ENCODE measurements at places on chromosomes 4 and X.

- DNase-seq: no peak
Measured at GRCh38 chr4:38233727-38234480, 273.7 kb downstream of the PTTG2 start.

DNA sequence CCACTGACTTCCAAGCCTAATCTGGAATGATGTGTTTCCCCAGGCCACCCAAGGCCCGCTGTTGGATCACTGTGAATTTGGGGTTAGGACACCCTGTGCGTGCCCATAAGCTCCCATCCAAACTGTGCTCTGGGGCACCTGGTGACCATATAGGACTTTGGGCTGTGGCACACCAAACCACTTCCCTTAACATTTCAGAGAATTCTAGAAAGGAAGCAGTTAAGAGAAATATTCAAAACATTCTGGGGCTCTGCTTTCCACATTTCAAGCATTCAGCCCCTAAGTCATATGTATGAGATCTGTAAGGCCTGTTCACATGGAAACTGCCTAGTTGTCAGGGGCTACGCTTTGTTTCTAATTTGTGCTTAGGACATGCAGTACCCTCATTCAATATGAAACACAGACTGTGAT lies 14.4 kb downstream of the VGLL1 start:
- DNase-seq: no peak

DNA sequence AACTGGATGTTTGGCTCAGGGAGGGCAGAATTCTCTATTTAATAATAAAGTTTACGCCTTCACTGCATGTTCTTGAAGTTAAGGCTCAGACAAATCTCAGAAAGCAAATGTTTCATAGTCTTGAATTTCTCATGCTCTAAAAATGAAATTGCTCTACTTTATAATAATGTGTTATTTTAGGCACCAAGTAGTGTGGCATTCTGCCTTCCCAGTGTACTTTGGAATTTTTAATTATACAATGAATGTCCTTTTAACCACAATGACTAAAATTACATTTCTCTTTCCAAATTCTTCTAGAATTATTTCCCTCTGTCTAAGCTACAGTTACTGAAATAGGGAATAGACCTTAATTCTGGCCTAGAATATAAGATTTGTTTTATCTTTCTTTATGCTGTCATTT lies 97.9 kb upstream of the PDE5A start:
- DNase-seq: no peak

DNA sequence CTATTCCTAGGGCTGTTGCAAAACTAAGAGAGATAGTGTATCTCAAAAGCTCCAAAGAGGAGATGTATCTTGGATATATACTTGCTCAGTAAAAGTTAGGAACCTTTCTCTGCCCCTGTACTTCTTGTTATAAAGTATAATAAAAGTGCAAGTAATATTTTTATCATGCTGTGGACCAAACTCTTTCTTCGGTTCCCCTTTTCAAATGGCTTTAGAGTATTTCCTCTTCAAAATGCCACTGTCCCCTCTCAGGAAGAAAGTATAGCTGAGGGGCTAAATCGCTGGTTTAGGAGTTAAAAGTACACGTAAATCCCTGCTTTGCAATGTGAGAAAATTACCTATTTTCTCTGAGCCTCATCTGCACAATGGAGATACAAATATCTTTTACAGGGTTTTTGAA lies 169.1 kb upstream of the FTHL17 start:
- no peak for DNase-seq

GRCh38 chrX:98357146-98357545 lies 1473.4 kb downstream of the RPA4 start:
- peak; percentile 53 for DNase-seq

DNA sequence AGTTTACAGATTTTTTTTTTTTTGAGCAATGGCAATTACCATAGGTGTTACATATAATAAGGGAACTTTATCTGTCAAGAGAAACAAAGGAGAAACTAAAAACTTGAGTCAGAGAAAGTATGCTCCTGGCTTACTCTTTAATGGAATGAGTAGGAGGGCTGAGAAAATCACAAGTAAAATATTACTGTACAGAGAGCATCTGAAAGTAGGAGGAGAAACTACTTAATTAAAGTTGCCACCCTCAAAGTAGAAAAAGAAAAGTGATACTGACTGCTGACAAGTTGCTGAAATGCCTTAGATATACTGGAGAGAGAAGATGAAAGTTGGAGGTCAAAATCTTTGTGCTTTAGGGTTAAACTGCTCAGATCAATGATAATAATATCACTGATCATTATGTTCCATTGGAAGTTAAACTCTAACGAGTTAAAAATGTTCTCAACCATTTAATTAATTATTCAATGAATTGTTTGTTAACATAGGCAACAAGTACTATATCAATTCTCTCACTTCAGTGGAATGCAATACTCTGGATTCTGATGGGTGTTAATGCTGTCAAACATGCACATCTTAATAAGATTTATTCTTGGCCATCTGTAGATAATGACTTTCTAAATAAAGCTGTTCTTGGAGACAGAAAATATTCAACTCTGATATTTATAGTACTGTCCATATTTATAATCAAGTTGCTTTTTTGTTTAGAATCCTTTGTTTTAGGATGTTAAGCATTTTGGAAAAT lies 61.2 kb upstream of the CAMK2D start:
- DNase-seq: no peak

GRCh38 chrX:50158593-50158992 lies 42.2 kb downstream of the AKAP4 start:
- DNase-seq: no peak

- no peak for DNase-seq
Measured at GRCh38 chr4:113981591-113981990, 2.1 kb upstream of the ARSJ start.

DNA sequence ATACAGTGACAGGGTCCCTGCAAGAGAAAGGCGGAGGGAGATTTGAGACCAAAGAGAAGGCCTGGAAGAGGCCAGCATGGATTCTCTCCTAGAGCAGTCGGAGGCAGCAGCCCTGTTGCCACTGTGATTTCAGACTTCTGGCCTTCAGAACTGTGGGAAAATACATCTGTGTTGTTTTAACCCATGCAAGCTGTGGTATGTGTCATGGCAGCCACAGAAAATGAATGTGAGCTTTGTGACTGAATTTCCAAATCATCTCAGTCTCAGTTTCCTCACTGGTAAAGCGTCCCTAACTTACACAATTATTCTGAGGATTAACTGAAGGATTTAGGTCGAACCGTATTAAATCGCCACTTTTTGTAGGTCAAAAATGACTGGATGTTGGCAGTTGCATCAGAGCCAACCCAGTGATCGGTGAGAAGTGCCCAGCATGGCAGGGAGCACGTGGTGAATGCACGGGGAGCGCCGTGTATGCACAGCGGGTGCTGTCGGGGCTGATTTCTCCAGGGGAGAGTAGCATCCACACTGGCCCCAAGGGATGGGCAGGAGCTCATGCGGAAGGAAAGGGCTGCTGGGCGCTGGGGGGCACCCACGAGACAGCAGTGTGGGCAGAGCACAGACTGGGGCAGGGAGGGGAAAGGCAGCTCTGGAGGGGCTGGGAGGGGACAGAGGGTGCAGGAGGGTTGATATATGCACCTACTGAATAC lies 23.8 kb upstream of the NSG1 start:
- DNase-seq: no peak

GRCh38 chr4:127145006-127145540 lies 487.7 kb upstream of the INTU start:
- peak; percentile 74 for DNase-seq

DNA sequence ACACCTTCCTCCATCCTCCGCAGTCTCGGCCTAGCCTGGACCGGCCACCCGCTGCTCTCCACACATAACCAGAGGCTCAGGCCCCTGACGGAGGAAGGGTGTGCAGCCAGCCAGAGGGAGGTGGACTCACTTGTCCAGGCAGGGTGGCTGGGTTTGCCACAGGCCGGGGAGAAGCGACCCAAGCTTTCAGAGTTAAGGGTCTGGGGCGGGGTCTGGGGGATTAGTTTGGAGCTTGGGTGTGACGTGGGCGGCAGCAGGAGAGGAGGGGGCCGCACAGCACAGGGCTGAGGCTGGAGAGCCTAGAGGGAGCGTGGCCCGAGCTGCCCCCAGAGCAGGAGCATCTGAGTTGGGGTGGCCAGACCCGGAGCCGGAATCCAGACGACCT lies 22.4 kb upstream of the CPLX1 start:
- no peak for DNase-seq

GRCh38 chr4:6988016-6988715 lies 55.0 kb upstream of the TADA2B start:
- no peak for DNase-seq

DNA sequence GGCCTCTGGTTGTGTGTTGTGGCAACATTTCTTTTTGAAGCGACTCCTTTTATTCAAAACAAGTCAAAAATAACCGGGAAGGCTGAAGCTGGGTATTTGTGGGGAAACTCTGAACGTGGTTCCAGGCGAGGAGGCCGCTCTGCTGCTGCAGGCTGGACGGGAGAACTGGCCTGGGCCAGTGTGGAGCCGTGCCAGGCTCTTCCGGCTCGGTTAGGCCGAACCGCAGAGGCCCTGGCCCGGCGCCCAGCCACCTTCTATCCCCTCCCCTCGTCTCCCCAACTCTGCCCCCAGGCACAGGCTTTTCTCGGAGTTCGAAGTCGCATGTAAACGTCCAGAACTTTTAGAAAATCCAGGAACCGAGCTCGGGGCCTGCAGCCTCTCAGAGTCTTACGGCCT lies 2.4 kb upstream of the BCOR start:
- DNase-seq: no peak

DNA sequence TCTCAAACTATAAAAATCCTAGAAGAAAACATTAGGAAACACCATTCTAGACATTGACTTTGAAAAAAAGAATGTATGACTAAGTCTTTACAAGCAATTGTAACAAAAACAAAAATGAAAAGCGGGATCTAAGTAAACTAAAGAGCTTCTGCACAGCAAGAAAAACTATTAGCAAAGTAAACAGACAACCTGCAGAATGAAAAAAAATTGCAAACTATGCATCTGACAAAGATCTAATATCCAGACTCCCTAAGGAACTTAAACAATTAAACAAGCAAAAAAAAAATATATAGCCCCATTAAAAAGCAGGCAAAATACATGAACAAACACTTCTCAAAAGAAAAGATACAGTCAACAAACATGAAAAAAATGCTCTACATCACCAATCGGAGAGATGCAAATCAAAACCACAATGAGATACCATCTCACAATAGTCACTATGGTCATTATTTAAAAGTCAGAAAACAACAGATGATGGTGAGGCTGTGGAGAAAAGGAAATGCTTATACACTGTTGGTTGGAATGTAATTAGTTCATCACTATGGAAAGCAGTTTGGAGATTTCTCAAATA lies 168.1 kb downstream of the EPHA5 start:
- DNase-seq: no peak

DNA sequence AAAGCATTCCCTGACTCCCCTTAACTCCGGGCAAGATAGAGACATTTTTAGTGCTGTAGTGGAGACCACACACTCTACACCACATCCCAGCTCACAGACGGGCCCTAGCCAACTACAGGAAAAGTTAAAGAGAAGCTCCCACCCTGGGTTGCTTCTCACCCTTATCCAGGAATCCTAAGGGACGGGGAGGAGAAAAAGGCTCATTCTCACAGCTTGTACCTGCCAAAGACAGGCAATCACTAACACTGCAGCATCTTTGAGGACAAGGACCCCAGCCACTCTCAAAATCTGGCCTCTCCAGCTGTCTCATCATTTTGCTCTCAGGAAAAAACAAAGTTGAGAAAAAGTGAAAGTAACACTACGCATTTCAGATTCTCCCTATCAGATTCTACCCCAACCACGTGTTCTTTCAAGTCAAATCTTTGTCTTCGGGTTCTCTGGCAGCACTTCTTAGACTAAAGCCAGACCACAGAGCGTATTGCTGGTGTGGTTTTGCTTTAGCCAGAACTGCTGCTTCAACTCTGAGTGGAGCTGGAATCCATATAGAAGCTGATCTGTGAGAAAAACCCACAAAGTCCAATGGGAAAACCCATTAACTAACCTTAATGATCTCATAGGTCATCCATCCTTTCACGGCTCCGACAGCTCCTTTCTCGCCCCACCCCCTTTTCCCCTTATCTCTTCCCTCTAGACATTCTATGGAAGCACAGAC lies 605.9 kb upstream of the DIPK2B start:
- DNase-seq: no peak

DNA sequence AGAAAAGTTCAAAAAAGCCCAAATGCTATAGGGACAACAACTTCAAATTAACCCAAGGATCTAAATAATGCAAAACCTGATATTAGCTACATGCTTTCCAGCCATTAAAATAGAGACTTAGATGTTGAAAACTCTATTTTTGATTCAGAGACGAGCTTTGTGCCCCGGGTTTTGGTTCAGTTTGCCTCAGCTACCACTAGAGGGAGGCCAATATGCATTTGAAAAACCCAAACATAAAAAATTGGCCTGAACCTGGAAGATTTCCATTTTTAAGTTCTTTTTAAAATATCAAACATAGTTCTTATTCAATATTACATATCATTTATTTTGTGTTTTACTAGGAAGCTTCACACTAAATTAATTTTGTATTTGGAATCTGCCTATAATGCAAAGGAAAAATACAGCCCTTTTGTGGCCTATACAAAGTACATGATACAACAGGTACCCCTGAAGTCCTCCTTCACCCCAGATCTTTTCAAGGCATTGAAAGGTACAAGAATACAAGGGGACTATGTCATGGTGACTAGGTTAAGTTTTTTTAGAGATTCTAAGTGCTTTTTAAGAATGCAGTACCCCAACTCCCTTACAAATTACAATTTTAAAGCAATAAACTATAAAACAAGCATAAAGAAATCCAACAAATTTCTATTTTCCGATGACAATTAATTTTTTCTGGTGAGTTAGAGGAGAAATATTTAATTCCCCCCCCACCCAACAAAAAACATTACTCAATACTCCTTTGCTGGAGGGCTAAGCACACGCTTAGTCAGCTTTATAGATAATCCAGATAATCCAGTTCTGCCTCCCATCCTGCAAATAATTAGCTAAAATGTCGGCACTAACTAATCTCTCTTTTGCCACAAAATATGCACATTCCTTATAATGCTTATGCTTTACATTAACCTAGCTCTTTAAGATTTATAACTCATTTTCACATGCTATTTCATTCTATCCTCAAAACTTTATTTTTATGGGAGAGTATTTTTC lies 97.7 kb upstream of the PTPN13 start:
- no peak for DNase-seq

- no peak for DNase-seq
Measured at GRCh38 chr4:8761167-8761823, 110.3 kb downstream of the HMX1 start.

All from NCI-H1105 (cell line).